Psoas muscle (tissue), 8 donors: ENCODE measurements at places on chromosomes 13 and 19.

DNA sequence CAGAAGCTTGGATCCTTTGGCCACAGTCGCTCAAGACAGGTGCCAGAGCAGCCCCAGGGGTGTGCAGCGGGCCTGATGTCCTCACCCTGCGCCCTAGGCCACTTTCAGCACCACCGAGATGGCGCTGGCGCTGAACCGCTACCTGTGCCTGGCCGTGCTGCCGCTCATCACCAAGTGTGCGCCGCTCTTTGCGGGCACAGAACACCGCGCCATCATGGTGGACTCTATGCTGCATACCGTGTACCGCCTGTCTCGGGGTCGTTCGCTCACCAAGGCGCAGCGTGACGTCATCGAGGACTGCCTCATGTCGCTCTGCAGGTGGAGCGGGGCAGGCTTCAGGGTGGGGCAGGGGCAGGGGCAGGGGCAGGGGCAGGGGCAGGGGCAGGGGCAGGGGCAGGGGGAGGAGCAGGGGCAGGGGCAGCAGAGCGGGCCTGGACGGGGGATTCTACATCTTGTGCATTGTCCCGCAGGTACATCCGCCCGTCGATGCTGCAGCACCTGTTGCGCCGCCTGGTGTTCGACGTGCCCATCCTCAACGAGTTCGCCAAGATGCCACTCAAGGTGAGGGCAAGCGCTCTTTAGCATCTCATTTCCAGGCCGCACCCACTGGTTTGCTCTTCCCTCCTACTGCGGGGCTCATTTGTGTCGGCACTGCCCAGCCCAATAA lies 69.1 kb downstream of the RYR1 start:
- no peak for DNase-seq

- no peak for DNase-seq
Measured at GRCh38 chr19:30799865-30800755, 427.9 kb downstream of the ZNF536 start.

GRCh38 chr13:33649212-33649878 lies 168.6 kb upstream of the RFC3 start:
- no peak for DNase-seq

DNA sequence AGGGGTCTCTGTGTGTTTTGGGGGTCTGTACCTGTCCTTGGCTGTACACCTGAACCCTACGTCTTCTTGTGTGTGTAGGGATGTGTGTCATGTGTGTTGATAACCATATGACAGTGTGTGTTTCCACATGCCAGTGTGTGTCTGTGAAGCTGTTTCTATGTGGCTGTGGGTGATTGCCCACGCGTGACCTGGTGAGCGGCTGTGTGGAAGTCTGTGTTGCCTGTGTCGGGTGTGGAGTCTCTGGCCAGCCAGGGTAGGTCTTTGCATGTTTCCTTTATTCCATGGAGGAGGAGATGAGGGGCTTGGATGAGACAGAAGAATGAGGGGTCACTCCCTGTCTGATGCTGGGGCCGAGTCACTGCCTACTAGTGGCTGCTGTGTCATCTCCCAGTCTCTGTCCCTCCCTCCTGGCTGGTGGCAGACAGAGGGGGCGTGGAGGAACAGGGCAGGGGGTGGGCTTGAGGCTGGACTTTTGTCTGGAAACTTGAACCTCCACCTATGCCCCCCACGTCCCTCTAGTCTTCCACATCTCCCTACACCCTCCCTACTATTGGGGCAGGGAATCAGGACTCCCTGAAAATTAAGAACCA lies 2.8 kb upstream of the FOSB start:
- DNase-seq = no peak
